Pulmonary artery endothelial cell (primary cell): ENCODE measurements at places on chromosomes 2 and 18. TPM values are rescaled to one million over a fixed set of nuclear protein-coding genes. Genes with fewer than 3 reads are reported as not detected.

INSIG2 gene
- total RNA-seq: 23.9 and 31.2 TPM in 2 replicates

LAMA1 gene
- under 0.01 and 0.07 TPM in 2 replicates for total RNA-seq

GBX2 gene
- 3.9 and 6.4 TPM in 2 replicates for total RNA-seq

ALPG gene
- not detected in 2 replicates for total RNA-seq

GKN2 gene
- not detected in 2 replicates for total RNA-seq

RAB6D gene
- 0.07 TPM in 1 of 2 replicates, not detected in the other for total RNA-seq

LYG2 gene
- total RNA-seq: not detected in 2 replicates

ITGA4 gene
- total RNA-seq: 1.6 and 9.3 TPM in 2 replicates

GALNT14 gene
- not detected in 2 replicates for total RNA-seq

IL1RL2 gene
- 0.20 and 0.81 TPM in 2 replicates for total RNA-seq

STON1 gene
- 7.3 and 10.5 TPM in 2 replicates for total RNA-seq

PRKAG3 gene
- not detected in 2 replicates for total RNA-seq

GCG gene
- total RNA-seq: not detected in 2 replicates

PSMA8 gene
- total RNA-seq: not detected in 2 replicates

SNRNP200 gene
- total RNA-seq: 64.1 and 68.1 TPM in 2 replicates
